ENCODE measurements at places on chromosomes 11 and 22.
A peak's percentile ranks its signal among the peaks of the same experiment; 100 is the strongest.

- DNase-seq, result no peak
Measured at GRCh38 chr11:975827-976226, 50.2 kb downstream of the AP2A2 start.

DNA sequence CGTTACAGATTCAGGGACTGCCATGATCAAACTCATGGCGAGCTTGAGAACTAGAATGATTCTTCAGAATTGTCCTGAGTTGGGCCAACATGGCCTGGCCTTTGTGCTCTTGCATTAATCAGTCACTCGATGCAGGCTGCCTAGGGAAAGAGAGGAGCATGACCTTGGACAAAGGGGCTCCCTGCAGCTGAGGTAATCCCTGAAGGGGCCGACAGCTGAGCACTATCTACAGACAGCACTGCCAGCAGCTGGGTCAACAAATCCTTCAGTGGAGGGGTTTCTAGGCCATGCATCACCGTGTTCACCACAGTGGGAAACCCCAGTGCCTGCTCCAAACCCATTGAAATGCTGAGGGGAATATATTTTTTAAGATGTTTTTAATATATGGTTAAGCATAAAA lies 159.5 kb upstream of the POU2AF2 start:
- DNase-seq, result no peak

DNA sequence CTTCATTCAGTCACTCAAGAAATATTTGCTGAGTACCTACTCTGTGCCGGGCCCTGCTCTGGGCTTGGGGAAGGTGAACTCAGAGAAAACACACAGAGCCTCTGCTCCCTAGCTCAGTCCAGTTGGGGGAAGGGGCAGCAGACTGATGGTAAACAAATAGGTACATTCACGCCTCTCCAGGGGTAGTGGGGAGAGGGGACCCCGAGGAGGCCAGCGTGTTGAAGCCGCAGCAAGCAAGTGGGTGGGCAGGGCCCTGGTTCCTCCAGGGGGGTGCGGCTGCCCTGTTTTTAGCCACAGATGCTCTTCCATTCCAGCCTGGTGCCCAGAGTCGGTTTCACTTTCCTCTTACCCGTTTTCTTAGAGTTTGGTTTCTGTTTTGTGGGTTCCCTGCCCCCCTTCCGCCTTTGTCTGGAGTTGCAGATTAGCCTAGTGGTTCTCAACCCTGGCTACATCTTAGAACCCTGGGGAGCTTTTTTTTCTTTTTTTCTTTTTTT lies 8.7 kb downstream of the DRAP1 start:
- DNase-seq, result no peak

DNA sequence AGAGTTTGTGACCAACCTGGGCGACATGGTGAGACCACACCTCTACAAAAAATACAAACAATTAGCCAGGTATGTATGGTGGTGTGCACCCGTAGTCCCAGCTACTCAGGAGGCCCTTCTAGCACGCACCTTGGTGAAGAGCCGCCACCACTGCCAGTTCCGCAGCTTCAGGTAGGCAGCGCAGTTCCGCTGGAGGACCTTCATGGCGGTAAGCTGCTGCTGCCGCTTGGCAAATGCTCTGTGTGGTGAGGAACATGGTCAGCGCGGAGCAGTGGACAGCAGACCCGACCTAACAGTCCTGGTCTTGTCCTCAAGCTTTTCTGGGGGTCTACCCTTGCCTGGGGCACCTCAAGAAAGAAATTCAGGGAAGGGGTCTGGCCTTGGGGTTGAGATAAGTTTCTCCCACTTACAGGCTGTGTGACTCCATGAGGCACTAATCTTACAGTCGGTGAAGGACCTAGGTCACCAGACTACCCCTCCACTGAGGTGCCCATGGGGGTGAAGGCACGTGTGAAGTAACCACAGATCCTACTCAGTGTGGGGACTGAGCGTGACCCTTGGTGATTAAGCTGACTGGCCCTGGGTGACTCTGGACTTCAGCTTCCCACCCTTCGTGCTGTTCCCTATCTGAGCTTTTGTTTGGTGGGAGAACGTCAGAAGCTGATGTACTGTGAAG lies 49.6 kb downstream of the APOL1 start:
- no peak for DNase-seq

GRCh38 chr11:109668973-109669634 lies 247.1 kb downstream of the C11orf87 start:
- no peak for DNase-seq

DNA sequence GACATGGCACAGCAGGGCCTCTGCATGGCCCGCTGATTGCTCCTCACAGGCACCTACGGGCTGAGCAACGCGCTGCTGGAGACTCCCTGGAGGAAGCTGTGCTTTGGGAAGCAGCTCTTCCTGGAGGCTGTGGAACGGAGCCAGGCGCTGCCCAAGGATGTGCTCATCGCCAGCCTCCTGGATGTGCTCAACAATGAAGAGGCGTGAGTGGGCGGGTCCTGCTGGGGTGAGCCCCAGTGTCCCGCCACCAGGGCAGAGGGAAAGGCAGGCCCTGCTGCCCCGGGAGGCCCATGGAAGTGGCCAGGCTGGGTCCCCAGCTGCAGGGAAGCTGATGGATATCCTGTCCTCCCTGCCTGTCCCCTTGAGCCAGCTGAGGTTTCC lies 18.6 kb upstream of the DGCR8 start:
- DNase-seq, result no peak

- no peak for DNase-seq
Measured at GRCh38 chr11:118883004-118883367, 706 bp upstream of the CXCR5 start.

GRCh38 chr22:23257889-23258825 lies 77.8 kb downstream of the BCR start:
- no peak for DNase-seq

- no peak for DNase-seq
Measured at GRCh38 chr22:21710156-21710555, 25.4 kb downstream of the YPEL1 start.

DNA sequence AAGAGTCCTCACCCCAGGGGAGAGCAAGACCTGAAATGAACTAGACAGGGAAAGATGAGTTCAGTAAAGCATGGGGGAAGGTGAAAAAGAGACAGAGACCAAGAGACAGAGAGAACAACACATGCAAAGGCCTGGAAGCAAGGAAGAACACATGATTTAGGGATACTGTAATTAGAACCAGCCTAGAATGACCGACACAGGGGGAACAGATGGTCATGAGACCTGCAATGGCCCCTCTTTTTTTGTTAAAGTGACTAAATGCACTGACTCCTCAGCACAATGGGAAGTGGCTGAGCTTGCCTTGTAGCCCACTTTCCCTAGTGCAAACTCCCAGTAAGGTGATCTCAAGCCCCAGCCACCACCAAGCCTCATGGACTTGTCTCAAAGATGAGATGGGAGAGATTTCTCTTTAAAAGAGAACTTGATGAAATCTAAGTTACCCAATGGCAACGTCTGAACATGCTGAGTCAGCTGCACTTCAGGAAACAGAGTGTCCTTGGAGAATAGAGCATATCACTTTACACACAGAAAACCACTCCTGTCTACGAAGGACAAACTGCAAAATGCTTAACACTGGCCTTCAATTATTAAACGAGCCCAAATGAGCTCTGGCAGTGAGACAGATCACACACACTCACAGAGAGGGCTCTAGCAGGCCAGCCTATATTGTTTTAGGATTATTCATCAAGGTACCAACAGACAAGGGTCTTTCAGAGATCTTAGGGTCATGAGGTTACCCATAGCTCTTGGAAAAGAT lies 91.0 kb downstream of the SERGEF start:
- no peak for DNase-seq

GRCh38 chr22:40583053-40583741 lies 53.3 kb downstream of the MRTFA start:
- no peak for DNase-seq

DNA sequence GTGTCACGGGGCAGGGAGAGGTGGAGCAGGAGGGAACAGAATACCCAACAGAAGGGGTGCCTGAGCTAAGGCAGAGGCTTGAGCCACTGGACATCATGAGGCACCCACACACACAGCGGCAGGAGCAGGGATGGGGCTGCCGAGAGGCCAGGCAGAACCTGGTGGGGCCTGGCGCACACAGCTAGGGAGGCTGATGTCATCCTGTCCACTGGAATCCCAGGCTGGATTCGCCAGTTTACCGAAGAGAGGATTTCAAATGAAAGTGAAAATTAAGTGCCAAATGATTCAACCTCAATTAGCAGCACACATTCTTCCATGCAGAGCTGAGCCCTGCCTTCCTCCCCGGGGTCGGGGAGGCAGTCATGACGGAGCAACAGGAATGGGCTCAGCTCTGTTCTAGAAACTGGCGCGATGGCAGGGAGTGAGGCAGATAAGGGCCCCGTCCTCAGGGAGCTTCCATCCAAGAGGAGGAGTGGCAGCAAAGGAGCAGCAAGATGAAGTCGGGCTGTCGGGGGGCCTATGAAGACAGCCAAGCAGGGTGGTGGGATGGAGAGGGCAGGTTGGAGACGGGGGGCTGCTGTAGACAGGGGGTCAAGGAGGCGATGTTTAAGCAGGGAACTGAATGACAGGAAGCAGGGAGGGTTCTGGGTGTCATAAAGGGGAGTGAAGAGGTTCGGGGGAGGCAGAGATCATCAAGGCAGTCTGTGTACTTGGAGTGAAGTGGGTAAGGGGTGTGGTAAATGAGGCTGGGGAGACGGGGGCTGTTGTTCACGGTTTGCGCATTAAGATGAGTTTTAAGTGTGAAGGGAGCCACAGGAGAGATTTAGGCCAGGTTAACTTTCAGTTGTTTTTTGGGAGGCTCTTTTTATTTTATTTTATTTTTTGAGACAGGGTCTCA lies 6.4 kb downstream of the RAC2 start:
- DNase-seq, result no peak

GRCh38 chr22:34414467-34415440 lies 494.5 kb upstream of the LARGE1 start:
- DNase-seq, result peak; percentile 72

- DNase-seq, result no peak
Measured at GRCh38 chr11:837189-837989, 4.6 kb downstream of the CD151 start.

DNA sequence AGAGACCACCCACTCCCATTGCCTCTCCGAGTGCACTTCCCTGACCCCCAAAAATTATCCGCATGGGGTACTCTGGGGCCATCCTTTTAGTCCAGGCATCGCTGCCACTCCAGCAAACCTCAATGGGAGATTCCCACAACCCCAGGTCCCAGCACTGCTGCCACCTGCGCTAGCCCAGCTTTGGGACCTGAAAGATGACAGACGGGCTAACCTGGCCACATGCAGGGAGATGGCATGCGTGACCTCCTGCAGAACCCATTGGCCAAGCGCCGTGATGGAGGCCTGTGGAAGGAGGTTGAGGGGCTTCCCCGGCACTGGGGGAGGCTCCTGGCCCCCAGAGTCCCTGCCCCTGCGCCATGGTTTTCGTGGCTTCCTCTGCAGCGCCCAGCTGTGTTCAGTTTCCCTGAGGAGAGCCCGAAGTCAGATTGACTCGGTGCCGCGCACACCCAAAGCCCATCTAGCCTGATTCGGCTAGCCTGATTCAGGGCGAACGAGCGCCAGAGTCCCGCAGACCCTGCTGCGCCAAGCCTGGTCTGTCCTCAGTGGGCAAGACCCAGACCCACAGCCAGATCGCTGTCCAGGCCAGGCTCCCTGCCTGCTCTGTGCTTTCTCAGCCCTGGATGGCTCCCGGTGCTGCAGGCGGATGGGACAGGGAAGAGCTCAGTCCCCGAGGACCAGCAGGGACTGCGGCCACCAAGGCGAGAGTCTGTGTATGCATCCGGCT lies 751 bp upstream of the WNT7B start:
- no peak for DNase-seq

GRCh38 chr11:76918941-76919386 lies 58.2 kb downstream of the ACER3 start:
- no peak for DNase-seq

GRCh38 chr22:44159811-44160210 lies 20.9 kb upstream of the PARVG start:
- no peak for DNase-seq

- DNase-seq, result no peak
Measured at GRCh38 chr11:17803754-17804334, 69.3 kb downstream of the KCNC1 start.

DNA sequence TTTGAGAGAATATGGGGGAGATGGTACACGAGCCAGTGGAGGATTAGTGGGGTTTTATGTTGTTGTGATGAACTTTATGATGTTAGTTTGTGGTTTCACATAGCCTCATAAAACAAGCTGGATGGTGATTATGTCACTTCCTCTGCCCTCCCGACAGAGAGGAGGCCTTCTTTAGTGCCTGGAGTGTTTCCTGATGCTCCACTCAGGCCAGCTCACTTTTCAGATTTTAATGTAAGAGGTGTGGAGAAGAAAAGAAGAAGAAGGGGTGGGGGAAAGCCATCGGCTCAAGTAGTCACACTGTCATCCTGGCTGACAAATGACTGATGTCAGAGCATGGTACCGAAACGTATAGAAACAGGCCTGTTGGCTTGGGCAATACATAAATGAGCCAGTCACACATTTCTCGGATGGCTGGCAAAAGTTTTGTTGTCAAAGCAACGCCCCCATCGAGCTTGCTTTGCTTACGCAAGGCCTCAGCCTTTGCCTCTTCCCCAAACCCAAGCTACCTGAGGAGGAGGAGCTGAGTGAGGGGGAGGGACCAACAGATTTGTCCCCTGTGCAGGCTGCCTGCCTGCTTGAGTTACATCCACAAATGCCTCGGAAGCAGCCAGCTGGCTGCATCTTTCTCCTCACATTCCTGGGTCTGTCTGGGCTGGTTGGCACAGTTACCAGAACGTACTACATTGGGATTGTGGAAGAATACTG lies at the start of gene HEPHL1:
Gene HEPHL1 (plus strand): TSS at position 578 of the 705 bp plus-strand sequence. CDS start 15 bp downstream, at position 593.
- DNase-seq, result no peak

DNA sequence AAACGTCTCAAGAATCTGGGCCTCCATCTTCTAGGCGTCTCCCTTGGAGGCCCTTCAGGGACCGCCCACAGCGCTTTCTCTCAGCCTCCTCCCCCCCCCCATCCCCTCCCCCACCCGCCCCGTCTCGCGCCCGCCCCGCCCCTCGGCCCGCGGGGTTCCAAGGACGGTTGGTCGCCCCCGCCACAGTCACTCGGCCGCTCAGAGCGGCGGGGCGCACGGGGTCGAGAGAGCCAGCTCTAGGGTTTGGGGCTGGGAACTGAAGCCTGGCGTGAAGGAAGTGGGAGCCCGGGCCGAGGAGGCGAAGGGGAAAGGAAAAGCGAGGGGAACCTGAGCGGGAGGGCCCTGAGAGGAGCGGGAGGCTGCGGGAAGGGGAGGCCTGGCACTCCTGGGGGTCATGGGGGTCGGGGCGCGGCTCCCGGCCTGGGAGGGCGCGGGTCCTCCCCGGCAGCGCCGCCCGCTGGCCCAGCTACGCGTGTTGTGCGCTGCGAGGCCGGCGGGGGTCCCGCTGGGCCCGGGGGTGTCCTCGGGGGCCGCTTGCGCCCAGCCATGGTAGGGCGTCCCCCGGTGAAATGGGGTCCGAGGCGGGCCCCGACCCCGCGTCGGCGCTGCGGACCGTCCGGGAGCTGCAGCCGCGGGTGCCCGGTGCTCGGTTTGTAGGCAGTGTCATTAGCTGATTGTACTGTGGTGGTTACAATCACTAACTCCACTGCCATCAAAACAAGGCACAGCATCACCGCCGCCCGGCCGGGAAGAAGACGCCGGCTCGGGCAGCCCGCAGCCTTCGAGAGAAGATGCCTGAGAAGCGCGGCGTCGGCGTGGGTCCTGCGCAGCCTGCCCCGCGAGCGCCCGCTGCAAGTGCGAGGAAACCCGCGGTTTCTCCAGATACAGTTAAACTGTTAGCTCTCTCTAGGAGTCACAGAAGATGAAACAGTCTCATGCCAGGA lies at the start of gene BTG4:
Gene BTG4 (minus strand): TSS at position 91 of the 944 bp plus-strand sequence. CDS start 13,610 bp downstream, outside the sequence.
- no peak for DNase-seq

GRCh38 chr11:113531575-113532451 lies 56.6 kb upstream of the DRD2 start:
- no peak for DNase-seq

GRCh38 chr11:73295241-73295995 lies 12.7 kb upstream of the ARHGEF17 start:
- DNase-seq, result no peak

All from left forelimb (tissue), 1 donor.